ENCODE measurements at places on chromosomes 7 and 10.

- H3K4me1 ChIP-seq: no peaks in the 10 kb centered on the region
Observed at GRCh38 chr10:126397640-126398382, 9.5 kb upstream of the ADAM12 start.

DNA sequence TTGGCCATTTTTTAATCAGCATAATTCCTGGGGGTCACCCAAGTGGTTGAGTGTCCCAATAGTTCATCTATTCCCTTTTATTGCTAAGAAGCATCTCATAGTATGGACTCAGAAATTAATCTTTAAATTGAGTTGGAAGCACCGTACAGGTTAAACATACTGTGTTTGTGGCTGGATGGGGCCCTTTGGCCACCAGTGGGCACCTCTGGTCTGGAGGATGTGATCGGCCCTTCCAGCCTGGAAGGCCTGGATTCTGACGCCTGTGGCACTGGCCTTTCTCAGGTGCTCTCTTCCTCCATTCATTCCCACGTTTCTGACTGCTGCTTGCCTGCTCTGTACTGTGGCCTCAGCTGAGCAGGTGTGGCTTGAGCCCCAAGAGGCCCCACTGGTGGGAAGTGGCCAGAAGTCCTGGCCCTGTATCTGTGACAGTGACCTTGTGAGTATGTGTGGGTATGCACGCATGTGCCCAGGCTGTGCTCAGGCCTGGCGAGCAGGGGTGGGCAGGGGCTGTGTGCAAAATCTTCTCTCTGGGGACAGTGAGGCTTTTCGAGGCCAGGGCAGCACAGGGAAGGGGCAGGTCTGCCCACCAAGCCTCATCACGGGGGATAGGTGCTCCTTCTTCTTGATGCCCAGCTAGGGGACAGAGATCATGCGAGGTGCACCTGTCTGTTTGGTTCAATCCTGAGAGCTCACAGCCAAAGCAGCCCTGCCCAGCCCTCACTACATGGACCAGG is 30.1 kb downstream of the LDB3 start:
- H3K27ac ChIP-seq: no peak overlapping the region
- H3K4me3 ChIP-seq: no peak overlapping the region
- no peak for DNase-seq
- H3K36me3 ChIP-seq: no peaks in the 10 kb centered on the region
- H3K27me3 ChIP-seq: no peaks in the 10 kb centered on the region

GRCh38 chr7:139284252-139284896 is 53.3 kb downstream of the UBN2 start:
- no peak overlapping the region for H3K27ac ChIP-seq
- DNase-seq: peak; percentile 4
- no peaks in the 10 kb centered on the region for H3K27me3 ChIP-seq
- no peak overlapping the region for H3K4me3 ChIP-seq

GRCh38 chr10:43126759-43127424 is 11.4 kb upstream of the CSGALNACT2 start:
- H3K36me3 ChIP-seq: no peaks in the 10 kb centered on the region
- peak overlapping the region; percentile 26 for H3K27ac ChIP-seq
- peak overlapping the region; percentile 48 for H3K4me3 ChIP-seq
- no peak for DNase-seq
- H3K27me3 ChIP-seq: no peaks in the 10 kb centered on the region

GRCh38 chr10:103794996-103795395 is 60.4 kb downstream of the SH3PXD2A start:
- H3K27me3 ChIP-seq: no peaks in the 10 kb centered on the region
- no peaks in the 10 kb centered on the region for H3K36me3 ChIP-seq
- H3K27ac ChIP-seq: no peak overlapping the region
- no peak for DNase-seq
- H3K4me3 ChIP-seq: no peak overlapping the region

DNA sequence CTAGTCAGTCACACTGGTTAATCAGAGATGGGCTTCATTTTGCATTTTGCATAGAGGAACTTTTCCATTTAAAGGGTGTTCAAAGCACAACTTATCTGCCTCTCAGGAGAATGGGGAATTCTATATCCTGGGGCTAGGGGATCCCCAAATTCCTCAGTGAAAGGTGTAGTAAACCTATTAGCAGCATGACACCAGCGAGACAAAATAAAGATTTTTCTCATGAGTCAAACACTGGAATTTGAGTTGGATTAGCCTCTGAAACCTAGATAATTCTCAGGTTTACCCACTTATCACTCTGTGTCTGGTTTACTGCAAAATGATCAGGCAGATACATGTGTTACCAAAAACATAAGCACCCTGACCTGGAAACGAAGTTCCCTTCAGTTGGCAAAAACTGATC is 2.1 kb downstream of the AFAP1L2 start:
- H3K27me3 ChIP-seq: peaks cover 49% of the 10 kb centered on the region
- no peak overlapping the region for H3K4me3 ChIP-seq
- no peak overlapping the region for H3K27ac ChIP-seq
- no peak for DNase-seq

GRCh38 chr10:102935939-102936605 is 18.0 kb downstream of the CNNM2 start:
- DNase-seq: no peak
- no peaks in the 10 kb centered on the region for H3K27me3 ChIP-seq
- H3K4me3 ChIP-seq: no peak overlapping the region
- no peaks in the 10 kb centered on the region for H3K36me3 ChIP-seq
- no peak overlapping the region for H3K27ac ChIP-seq

GRCh38 chr10:75660823-75661222 is 229.4 kb downstream of the LRMDA start:
- DNase-seq: no peak
- no peak overlapping the region for H3K4me3 ChIP-seq
- no peaks in the 10 kb centered on the region for H3K27me3 ChIP-seq
- H3K36me3 ChIP-seq: no peaks in the 10 kb centered on the region
- H3K4me1 ChIP-seq: no peaks in the 10 kb centered on the region

- H3K4me1 ChIP-seq: no peaks in the 10 kb centered on the region
- H3K36me3 ChIP-seq: no peaks in the 10 kb centered on the region
- no peak overlapping the region for H3K4me3 ChIP-seq
- DNase-seq: no peak
- H3K27ac ChIP-seq: no peak overlapping the region
Observed at GRCh38 chr7:120097020-120097419, 176.0 kb upstream of the KCND2 start.

GRCh38 chr10:38127812-38128211 is 33.7 kb downstream of the ZNF37A start:
- H3K27me3 ChIP-seq: no peaks in the 10 kb centered on the region
- H3K4me3 ChIP-seq: no peak overlapping the region
- H3K27ac ChIP-seq: no peak overlapping the region
- no peaks in the 10 kb centered on the region for H3K36me3 ChIP-seq
- H3K4me1 ChIP-seq: no peaks in the 10 kb centered on the region
- DNase-seq: no peak

GRCh38 chr10:46014683-46015405 is 15.6 kb downstream of the NCOA4 start:
- no peaks in the 10 kb centered on the region for H3K27me3 ChIP-seq
- peaks cover 68% of the 10 kb centered on the region for H3K36me3 ChIP-seq
- H3K4me1 ChIP-seq: peaks cover 17% of the 10 kb centered on the region
- no peak for DNase-seq
- H3K27ac ChIP-seq: no peak overlapping the region
- H3K4me3 ChIP-seq: no peak overlapping the region

DNA sequence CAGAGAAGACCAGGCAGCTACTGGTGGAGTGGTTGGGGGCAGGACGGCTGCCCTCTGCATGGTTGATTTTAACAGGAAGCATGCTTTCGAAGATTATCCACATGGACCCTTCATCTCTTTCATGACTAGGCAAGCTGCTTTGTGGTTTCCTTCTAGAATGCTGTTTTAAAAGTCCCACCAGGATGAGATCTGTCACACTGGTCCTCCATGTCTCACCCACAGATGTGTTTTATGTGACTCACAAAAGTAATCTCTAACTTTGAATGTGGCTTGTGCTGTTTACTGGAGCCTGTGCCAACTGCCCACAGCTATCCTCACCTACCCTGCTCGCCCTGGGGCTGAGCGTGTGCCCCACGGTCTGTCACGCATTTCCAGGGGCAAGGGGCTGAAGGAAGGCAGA is 188.8 kb downstream of the GFRA1 start:
- no peaks in the 10 kb centered on the region for H3K4me1 ChIP-seq
- H3K36me3 ChIP-seq: no peaks in the 10 kb centered on the region
- H3K27ac ChIP-seq: no peak overlapping the region
- no peak for DNase-seq
- H3K27me3 ChIP-seq: no peaks in the 10 kb centered on the region

DNA sequence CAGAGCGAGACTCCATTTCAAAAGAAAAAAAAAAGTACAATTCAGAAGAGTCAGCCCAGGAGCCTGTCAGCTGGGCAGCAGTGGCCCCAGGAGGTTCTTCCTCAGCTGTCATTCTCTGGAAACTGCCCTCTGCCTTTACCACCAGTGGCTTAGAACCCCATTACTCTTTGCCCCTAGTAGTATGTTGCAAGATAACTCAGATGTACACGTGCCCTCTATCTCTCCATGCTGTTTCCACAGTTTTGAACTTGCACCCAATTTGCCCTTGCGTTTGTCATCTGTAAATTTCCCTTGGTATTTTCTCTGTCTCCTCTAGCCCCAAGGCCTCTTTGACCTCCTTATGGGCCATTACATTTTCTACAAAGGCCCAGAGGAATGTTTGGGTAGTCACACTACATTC is 56.7 kb upstream of the PRKAR2B start:
- H3K4me1 ChIP-seq: no peaks in the 10 kb centered on the region
- H3K27me3 ChIP-seq: no peaks in the 10 kb centered on the region
- DNase-seq: no peak
- H3K36me3 ChIP-seq: no peaks in the 10 kb centered on the region
- no peak overlapping the region for H3K27ac ChIP-seq
- H3K4me3 ChIP-seq: no peak overlapping the region

GRCh38 chr10:10600004-10600403 is 417.7 kb upstream of the CELF2 start:
- no peak for DNase-seq
- no peak overlapping the region for H3K4me3 ChIP-seq
- H3K27ac ChIP-seq: no peak overlapping the region
- H3K36me3 ChIP-seq: no peaks in the 10 kb centered on the region
- H3K27me3 ChIP-seq: no peaks in the 10 kb centered on the region
- H3K4me1 ChIP-seq: no peaks in the 10 kb centered on the region

DNA sequence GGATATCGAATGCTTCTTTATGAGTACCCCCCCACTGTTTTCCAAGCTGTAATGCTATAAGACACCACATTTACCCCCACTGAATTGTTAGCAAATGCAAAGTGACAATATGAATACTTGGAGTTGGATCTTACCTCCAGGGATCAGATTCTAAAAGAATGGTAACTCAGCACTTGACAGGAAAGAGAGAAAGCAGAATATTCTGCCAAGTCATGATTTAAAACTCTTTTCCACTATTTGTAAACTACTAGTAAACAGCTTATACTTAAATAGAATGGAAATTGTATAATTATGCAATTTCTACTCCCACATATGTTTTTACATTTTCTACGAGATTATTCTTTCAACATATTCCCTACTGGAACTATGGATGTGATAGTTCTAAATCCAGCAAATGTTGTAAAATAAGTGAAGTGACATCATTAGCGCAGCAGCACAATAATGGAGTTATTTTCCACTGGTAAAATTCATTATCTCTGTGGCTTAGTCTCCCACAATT is 56.0 kb upstream of the TFEC start:
- H3K4me3 ChIP-seq: no peak overlapping the region
- H3K4me1 ChIP-seq: no peaks in the 10 kb centered on the region
- no peak overlapping the region for H3K27ac ChIP-seq
- no peak for DNase-seq

- H3K36me3 ChIP-seq: peaks cover 11% of the 10 kb centered on the region
- DNase-seq: no peak
- peak overlapping the region; percentile 97 for H3K27ac ChIP-seq
- peaks cover 100% of the 10 kb centered on the region for H3K4me1 ChIP-seq
- peak overlapping the region; percentile 59 for H3K4me3 ChIP-seq
Observed at GRCh38 chr10:124728071-124728829, 15.9 kb downstream of the FAM53B start.

DNA sequence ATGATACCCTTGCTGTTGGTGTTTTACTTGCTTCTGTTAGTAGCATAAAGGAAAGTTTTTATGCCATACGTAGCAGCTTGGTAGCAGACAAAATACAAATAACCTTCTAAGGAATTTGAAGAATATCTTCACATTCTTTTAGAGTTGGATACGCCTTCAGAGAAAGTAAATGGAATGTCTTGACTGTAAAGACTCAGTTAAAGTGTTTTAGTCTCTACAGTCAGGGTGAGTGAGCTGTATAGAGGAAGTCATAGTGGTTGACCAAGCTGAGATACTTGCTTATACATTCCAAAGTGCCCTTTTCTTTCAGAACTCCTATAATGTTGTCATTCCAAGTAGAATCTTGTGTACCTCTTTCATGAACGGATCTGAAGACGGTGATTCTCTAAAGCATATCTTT is 37.7 kb downstream of the RABGEF1 start:
- no peak overlapping the region for H3K27ac ChIP-seq
- no peaks in the 10 kb centered on the region for H3K4me1 ChIP-seq
- no peak overlapping the region for H3K4me3 ChIP-seq
- no peak for DNase-seq
- peaks cover 77% of the 10 kb centered on the region for H3K36me3 ChIP-seq
- no peaks in the 10 kb centered on the region for H3K27me3 ChIP-seq

- H3K27me3 ChIP-seq: no peaks in the 10 kb centered on the region
- no peak overlapping the region for H3K4me3 ChIP-seq
- no peak for DNase-seq
- no peaks in the 10 kb centered on the region for H3K4me1 ChIP-seq
- H3K36me3 ChIP-seq: peaks cover 17% of the 10 kb centered on the region
Observed at GRCh38 chr7:151571471-151571870, 51.8 kb upstream of the RHEB start.

GRCh38 chr7:112869111-112869774 is 79.0 kb upstream of the TMEM168 start:
- H3K36me3 ChIP-seq: no peaks in the 10 kb centered on the region
- no peaks in the 10 kb centered on the region for H3K27me3 ChIP-seq
- peak; percentile 42 for DNase-seq
- no peak overlapping the region for H3K4me3 ChIP-seq

- DNase-seq: no peak
- H3K36me3 ChIP-seq: no peaks in the 10 kb centered on the region
- H3K4me3 ChIP-seq: no peak overlapping the region
- no peak overlapping the region for H3K27ac ChIP-seq
Observed at GRCh38 chr10:89296220-89296648, 5.6 kb upstream of the IFIT2 start.

DNA sequence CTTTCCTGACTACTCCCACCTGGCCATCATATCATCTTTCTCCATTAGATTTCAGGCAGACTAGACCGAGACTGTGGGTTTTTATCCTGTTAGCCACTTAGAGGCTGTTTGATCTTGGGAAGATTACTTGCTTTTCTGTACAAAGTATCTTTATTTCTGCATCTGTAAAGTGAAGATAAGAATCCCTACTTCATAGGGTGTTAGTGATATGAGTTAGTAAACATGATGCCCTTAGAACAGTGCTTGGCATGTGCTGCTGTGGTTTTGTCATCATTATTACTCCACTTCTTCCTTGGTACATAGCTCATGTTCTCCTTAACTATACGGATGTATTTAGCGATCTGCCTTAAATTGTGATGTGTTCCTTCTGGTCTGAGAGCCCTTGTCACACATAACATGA is 165.2 kb downstream of the AUTS2 start:
- H3K27me3 ChIP-seq: no peaks in the 10 kb centered on the region
- H3K36me3 ChIP-seq: no peaks in the 10 kb centered on the region
- no peak overlapping the region for H3K4me3 ChIP-seq
- DNase-seq: no peak

- H3K27me3 ChIP-seq: peaks cover 5% of the 10 kb centered on the region
- DNase-seq: no peak
- H3K27ac ChIP-seq: no peak overlapping the region
- no peak overlapping the region for H3K4me3 ChIP-seq
- H3K4me1 ChIP-seq: peaks cover 8% of the 10 kb centered on the region
- H3K36me3 ChIP-seq: no peaks in the 10 kb centered on the region
Observed at GRCh38 chr7:7428806-7429205, 106.9 kb downstream of the COL28A1 start.
